ENCODE measurements at places on chromosomes 1 and 21.

GRCh38 chr1:15364740-15365139 lies 44.9 kb upstream of the EFHD2 start:
- DNase-seq: peak; percentile 14

DNA sequence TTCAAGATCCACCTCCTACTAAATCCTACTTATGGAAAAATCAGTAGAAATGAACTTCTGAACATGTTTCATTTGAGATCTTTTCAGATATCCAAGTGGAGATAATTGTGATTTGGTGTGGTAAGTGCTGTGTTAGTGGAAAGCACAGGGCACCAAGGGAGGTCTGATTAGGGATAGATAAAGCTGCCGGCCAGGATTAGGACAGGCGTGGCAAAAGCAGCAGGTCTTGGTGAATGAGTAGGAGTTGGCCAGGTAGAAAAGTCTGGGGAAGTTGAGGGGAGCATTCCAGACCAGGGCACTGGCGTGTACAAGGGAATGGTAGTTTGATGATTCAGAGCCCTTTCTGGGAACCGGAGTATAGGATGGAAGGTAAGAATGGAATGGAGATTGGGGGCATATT lies 47.8 kb downstream of the AZIN2 start:
- no peak for DNase-seq

DNA sequence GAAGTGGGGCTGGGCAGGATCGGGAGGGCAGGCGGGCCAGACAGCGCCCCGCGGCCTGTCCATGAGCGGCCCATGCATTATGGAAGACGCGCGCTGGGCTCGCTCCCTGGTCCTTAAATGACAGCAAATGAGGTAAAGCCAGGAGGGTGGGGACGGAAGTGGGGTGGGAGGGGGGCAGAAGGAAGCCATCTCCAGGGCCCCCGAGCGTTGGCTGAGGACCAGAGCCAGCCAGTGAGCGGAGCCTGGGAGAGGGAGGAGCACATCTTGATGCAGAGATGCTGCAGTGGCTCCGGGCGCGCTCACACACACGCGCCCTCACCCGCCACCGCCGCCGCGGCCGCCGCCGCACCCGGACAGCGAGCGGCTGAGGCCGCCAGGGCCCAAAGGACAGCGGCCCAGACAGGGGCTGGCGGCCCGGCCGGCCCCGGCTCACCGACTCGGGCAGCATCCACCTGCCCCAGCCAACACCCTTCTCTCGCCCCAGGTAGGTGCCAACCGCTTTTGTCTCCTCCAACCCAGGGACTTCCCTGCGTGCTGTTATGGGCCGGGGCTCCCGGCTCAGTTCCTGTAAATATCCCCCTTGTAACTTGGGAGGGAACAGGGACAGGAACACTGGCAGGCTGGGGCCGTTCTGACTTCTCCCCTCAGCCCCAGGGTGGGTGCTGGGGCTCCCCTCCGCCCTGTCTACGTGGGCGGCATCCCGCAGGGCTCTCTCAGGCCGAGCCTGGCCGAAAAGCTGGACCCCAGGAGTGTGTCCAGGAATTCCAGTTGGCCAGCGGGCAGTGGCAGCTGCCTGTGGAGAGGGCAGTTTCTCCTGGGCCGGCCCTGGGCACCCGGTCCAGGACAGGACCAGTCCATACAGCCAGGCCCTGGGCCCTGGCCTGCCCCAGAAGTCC lies at the start of gene CNTN2:
Gene CNTN2, plus strand, starts transcription at position 302 of the 896 bp plus-strand sequence. CDS start 9,974 bp downstream, outside the sequence.
- no peak for DNase-seq

DNA sequence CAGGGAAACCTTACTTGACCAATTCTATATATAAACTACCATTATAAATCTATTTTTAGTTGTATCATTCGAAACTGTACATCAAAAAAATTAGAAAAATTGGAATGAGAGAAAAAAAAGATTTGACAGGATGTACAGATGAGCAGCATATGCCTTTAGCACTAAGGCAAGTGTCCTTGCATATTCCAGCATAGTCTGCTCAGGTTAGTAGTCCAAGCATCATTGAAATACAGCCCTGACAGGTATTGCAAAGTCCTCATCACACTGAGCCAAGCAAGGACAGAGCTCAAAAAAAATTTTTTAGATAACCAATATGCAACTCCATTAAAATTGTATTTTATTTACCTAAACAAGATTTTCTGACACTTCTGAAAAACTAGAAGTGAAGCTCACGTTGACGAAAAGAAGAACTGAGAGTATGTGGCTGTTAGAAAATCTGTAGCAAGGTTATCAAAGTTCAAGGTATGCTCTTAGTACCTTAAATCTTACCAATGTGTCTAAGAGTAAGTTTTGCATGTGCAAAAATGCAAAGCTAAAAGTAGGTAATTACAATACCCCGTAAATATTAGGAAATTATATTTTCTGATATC lies 465.6 kb upstream of the ADGRL4 start:
- DNase-seq: no peak

GRCh38 chr1:221149111-221149510 lies 269.9 kb downstream of the HLX start:
- DNase-seq: no peak

DNA sequence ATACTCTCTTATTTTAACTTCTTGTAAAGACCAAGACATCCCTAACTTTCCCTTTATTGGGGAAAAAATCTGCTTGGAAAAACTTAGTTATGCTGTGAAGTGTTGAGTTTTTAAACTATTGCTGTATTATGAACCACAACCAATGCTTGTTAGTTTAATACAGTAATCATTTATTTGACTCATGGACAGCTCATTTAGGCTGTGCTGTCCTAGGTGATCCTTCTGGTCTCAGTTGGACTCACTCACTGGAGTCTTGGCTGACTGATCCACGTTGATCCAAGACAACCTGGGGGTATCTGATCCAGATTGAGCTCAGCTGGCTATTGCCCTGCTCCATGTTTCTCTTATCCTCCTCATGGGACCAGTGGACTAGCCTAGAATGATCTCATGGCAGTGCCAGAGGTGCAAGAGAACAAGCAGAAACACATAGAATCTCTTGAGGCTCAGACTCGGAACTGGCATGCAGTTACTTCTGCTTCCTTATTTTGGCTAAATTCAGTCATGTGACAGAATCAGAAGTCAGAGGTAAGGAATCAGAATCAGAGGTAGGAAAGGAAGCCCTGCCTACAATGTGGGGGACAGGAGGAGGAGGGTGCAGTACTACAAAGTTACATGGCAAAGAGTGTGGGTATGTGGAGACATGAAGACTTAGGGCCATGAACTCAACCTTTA lies 156.5 kb downstream of the FGGY start:
- no peak for DNase-seq

- DNase-seq: peak; percentile 31
These were observed 35.9 kb downstream of the CNST start for GRCh38 chr1:246602194-246602593.

GRCh38 chr21:38388203-38388602 lies 110.1 kb downstream of the ERG start:
- DNase-seq: no peak

GRCh38 chr1:19866758-19867157 lies 15.4 kb upstream of the OTUD3 start:
- no peak for DNase-seq

DNA sequence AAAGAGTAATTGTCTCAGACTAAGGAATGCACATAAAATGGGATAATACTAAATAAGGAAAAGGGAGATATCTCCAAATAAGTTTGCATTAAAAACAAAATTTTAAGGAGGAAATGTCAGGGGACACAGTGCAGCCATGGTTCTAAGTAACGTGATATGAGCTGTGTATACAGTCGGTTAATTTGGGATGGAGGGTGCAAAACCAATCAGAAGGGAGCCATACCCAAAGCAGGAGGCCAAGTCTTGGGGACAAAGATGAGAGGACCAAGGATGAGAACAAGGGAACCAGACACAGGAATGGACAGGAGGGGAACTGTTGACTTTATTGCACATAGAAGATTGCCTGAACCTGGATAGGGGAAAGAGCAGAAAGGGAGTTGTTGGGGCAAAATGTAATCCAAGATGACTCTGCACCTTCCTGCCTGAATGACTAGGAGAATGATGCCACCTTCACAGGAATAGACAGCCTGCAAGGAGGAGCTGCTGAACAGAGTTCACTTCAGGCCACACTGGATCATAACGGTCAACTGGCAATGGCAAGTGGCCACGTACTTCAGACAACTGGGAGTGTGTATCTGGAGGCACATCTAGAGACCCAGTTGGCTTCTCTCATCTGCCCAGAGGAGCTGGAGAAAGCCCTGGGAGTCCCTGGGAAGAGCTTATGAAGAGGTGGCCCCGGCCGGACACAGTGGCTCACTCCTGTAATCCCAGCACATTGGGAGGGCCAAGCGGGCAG lies 22.0 kb upstream of the BOLA1 start:
- DNase-seq: no peak

- no peak for DNase-seq
These were observed 31.2 kb downstream of the MTARC1 start for GRCh38 chr1:220817907-220818306.

DNA sequence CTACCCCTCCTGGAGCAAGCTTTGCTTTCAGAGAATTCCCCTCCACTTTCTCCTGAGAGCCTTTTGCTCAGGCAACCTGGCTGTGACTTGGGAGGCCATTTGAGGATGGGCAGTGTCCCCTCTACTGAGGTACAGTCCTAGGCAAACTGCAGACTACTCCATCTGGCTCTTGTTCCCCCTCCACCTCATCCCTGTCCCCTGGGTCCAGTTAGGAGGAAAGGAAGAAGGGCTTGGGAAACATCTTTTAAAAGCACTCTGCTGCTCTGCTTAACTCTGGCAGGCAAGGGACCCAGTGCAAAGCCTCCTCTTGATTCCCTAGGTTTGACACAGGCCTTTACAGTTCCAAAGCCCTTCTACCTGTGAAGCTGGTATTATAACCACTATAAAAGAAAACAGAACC lies 108.2 kb downstream of the NAV1 start:
- no peak for DNase-seq

GRCh38 chr1:30904191-30904961 lies 4.2 kb downstream of the SDC3 start:
- DNase-seq: no peak

- no peak for DNase-seq
These were observed 11.1 kb downstream of the ZFYVE9 start for GRCh38 chr1:52153010-52153409.

DNA sequence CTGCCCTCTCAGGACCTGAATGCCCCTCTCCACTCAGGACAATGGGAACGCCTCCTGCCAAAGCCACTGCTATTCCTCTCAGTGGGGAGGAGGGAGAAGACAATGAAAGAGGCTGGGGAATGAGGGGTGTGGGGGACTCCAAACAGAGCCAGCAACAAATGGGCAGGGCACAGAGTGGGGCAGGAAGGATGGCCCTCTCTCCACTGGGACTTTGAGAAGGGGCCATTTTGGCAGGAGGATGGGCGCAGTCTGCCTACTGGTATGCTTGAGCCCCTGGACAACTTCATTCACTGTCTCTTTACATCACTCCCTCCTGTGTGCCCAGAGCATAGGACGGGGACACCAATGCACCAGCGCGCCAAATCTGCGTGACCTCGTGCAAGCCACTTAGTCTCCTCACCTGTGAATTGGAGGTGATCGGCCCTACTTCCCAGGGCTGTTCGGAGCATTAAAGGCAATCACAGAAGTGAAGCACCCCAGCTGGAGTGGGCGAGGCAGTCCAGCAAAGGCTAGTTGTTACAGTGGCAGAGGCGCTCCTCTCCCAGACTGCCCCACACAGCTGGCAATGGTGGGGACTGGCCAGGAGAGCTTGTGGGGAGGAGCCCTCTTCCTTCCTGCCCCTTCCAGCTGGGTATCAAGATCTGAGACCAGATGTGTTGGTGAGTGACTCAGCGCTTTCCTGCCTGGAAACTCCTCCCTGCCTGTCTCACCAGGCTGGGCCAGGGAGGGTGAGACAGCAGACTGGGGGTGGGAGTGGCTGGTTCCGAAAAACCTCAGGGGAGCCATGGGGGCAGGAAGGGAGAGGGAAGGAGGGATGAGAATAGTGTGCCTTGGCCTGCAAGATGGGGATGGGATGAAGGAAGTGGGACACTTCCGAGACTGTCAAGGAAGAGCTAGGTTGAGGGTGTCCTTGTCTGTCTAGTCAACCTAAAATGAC lies 22.4 kb upstream of the SYNC start:
- DNase-seq: peak; percentile 13

- DNase-seq: no peak
These were observed 708.8 kb upstream of the CHRM3 start for GRCh38 chr1:238677567-238677966.

- DNase-seq: peak; percentile 4
These were observed 12.4 kb downstream of the NEXN start for GRCh38 chr1:77900687-77901293.

Measured in CD4-positive, alpha-beta T cell treated with Interleukin-4 for 4 hours (primary cell).